ENCODE measurements at places on chromosomes 12 and 14. TPM values are rescaled to one million over a fixed set of nuclear protein-coding genes. Genes with fewer than 3 reads are reported as not detected.

DNA sequence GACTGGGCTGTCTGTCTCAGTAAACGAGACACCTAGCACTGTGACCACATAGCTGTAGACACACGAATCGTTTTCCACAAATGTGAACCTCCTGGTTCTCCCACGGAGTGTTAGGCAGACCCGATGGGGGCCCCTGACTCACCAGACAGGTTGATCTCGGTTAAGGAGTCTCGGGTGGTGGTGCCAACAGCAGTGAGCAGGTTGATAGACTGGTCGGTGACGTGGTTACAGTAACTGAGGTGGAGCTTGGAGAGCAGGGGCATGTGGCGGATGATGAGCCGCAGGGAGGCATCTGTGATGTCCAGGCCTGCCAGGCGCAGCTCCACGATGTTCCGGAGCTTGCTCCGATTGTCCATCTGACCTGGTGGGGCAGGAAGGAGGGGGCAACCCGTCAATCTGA, 39.8 kb downstream of the RNF34 start:
- no peak for DNase-seq

Gene SIX6
- total RNA-seq = not detected

DNA sequence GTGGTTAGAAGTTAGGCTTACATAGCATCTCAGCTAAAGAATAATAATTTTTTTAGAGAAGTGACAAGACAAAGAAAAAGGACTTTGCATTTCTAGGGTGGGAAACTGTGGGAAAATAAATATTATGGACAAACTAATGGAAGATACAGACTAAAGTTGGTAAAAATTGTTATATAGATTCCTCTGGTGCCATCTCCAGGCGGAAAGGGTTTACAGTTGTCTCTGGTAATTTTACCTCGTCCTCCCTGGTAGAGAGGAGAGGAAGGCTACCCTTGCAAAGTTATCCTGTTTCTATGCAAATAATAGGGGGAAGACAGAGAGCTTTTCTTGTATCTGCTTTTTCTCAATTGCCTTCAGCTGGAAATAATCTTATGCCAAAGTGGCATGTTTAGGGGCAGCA, 5.2 kb downstream of the OR11G2 start:
- no peak for DNase-seq

Gene GLS2
- total RNA-seq = 2.2 TPM

- DNase-seq = peak; percentile 6
These were observed 206.6 kb upstream of the DIO3 start for GRCh38 chr14:101354726-101355125.

DNA sequence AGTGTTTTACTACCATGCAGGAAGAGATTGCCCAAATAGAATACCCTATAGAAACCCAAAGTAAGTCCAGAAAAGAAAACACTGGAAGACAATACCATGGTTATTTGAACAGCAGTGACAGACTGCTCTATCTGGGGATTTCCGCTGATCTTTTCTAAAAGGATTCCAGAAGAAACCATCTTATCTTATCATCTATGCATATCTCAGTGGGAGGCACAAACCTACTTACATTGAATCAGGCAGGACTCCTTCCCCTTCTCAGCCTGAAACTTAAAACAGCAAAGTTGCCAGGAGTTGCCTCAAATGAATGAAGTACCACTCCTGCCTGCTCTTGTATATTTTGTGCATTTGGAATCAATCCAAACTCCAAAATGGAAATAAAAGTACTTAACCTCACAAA, 56.7 kb upstream of the NR2C1 start:
- peak; percentile 55 for DNase-seq
